Head of caudate nucleus (tissue), 42 donors: ENCODE measurements at places on chromosomes 12 and 14.

GRCh38 chr12:19546611-19547162 lies 107.4 kb downstream of the AEBP2 start:
- DNase-seq: peak; percentile 30

GRCh38 chr12:113485330-113485729 lies 13.7 kb upstream of the LHX5 start:
- DNase-seq: no peak

- DNase-seq: no peak
Measured at GRCh38 chr12:92615703-92616102, 87.1 kb upstream of the PLEKHG7 start.

GRCh38 chr14:72545411-72546311 lies 348.2 kb downstream of the DPF3 start:
- DNase-seq: no peak

GRCh38 chr14:54259821-54260220 lies 137.0 kb upstream of the CDKN3 start:
- DNase-seq: no peak

DNA sequence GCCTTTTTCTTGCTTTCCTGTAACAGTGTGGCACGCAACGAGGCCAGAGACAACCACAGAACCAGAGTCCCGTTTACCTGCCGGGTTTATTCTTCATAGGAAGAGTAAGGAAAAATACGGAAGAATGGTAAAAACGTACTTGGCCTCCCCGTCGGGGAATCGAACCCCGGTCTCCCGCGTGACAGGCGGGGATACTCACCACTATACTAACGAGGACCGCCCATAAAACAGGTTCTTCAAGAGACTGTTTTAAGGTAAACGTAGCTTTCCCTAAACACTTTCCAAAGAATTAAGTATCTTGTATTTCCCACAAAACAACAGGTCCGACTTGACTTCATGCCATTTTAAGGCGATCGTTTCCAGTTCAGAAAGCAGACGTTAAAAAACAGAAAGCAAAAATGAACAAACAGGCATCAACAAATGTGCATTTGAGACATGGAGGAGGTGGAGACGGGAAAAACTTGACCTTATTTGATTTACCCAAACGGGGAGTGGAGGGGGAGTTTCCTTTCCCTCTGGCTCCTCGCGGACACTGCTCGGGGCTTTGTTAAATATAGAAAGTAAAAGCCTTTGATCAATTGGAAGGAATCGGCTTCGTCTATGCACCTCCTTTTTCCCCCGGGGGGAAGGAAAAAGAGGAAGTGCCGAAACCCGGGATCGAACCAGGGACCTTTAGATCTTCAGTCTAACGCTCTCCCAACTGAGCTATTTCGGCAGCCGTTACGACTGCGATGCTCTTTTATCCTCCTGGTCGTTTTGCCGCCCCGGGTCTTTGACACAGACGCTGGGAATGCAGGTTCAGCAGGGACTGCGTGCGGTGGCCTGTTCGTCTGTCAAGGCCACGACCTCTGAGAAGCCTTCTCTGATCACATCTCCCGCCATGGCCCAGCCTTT lies 13.0 kb upstream of the UBC start:
- DNase-seq: peak; percentile 88

DNA sequence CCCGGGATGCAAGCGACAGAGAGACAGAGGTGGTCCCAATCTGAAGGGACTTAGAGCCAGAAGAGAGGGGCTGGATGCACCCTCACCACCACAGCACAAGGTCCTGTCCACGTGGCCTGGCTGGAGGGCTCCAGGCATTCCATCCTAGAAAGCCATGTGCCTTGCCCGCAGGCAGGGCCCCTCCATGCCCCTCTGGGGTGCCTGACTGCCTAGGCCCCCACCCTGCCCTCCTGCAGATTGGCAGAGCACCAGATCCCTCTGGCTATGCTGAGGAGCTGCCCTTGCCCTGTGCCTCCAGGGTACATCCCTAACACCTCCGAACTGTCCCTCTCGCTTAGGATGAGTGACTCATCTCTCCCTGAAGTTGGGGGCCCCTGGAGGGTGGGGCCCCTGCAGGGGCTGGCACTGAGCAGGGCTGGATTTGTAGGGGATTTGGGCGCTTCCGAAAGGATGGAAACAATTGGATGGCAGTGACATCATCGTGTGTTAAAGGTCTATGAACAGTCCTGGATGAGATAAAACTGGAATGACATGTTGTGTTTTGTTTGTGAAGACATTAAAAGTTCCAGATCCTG lies 50.9 kb downstream of the CHGA start:
- DNase-seq: no peak

GRCh38 chr12:113306382-113306781 lies 28.5 kb downstream of the SLC8B1 start:
- no peak for DNase-seq

DNA sequence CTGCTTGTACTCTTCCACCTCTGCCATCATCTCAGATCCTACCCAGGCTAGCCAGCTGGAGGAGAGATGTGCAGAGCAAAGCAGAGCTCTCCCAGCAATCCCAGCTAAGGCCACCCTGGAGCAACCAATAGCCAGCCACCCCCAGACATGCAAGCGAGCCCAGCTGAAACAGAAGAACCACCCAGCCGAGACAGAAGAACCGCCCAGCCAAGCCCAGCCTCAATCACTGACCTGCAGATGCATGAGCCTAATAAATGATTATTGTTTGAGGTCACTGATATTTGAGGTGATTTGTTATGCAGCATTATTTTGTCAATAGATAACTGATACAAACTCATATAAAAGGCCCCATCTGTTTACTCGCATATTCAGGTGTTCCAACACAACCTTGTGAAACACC lies 106.3 kb downstream of the SCARB1 start:
- no peak for DNase-seq

GRCh38 chr14:29927376-29928116 lies at the start of gene PRKD1:
Gene PRKD1 (minus strand): TSS chr14:29927847.
- peak; percentile 75 for DNase-seq

- DNase-seq: no peak
Measured at GRCh38 chr12:38646146-38646545, 259.2 kb downstream of the CPNE8 start.

DNA sequence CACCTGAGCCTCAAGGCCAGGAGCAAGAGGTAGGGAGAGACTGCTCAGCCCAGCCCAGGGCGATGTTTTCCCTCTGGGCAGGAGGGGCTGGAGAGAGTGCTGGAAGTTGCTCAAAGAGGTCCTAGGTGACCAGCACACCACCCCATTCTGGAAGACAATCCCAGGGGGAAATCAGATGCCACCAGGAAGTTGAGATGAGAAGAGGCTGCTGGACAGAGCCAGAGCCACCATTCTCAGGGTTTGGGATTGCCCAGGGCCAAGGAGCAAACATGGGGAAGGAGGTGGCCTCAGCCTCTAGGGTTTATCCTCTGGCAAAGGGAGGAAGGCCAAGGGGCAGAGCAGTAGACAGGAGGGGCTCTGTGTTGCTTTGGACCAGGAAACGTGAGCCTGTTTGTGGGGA lies 11.6 kb downstream of the CCDC85C start:
- no peak for DNase-seq

DNA sequence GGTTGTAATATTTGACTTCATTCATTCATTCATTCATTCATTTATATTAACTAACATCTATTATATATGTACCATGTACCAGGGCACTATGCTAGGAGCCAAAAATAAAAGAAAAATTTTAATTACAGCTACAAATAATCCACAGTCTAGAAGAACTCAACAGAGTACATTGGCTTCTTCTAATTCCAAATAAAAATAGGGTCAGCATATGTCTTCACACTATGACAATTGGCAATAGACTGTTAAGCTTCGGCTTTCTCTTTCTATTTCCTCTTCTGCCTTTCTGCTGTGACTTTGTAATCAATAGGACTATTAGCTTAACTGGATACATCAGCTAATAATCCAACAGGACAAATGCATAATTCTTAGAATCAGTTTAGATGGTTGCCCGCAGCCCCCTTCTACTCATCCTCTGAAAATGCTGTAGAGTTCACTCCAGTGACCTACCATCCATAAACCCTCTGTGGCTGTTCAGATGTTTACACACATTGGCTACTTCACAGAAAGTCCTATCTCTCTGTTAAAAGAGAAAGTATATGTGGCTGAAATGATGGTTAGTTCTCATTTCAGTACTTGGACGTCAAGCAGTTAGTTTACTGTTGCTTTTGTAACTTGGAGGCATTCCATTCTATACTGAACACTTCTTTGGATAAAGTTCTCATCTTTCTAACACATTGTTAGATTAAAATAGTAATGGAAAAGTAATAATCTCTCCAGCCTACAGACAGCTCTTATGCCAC lies 445.5 kb upstream of the GARIN6 start:
- no peak for DNase-seq

DNA sequence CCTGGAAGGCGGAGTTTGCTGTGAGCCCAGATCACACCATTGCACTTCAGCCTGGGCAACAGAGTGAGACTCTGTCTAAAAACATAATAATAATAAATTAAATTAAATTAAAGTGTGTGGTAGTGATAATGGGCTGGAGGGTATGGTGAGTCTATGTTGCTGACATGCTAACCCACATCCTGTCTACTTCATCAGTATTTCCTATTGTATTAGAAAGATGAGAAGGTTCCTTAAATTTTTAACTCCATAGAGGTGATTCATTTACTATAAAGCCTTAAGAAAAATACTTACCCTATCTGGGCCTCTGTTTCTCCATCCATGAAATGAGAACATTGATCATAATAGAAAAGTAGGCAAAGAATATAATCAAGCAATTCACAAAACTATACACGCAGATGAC lies 280.5 kb downstream of the FBXL14 start:
- DNase-seq: no peak

GRCh38 chr12:85390266-85390665 lies 110.2 kb downstream of the ALX1 start:
- DNase-seq: no peak

DNA sequence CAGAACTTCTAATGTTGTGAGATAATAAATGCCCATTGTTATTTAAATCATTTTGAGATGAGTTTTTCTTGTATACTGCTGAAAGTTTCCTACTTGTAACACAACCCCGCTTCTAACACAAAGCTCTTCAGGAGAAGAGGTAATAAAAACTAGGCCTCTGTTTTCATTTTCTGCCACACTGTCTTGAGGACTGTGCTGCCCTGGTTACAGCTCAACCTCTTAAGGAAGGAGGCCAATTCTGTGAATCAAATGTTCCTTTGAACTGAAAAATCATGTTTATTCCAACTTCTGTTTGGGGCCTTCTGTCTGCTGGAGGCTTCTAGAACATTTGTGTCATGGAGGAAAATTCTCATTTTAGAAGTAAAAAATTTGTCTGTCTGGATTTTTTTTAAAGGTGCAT lies 100.3 kb downstream of the LRIG3 start:
- no peak for DNase-seq

DNA sequence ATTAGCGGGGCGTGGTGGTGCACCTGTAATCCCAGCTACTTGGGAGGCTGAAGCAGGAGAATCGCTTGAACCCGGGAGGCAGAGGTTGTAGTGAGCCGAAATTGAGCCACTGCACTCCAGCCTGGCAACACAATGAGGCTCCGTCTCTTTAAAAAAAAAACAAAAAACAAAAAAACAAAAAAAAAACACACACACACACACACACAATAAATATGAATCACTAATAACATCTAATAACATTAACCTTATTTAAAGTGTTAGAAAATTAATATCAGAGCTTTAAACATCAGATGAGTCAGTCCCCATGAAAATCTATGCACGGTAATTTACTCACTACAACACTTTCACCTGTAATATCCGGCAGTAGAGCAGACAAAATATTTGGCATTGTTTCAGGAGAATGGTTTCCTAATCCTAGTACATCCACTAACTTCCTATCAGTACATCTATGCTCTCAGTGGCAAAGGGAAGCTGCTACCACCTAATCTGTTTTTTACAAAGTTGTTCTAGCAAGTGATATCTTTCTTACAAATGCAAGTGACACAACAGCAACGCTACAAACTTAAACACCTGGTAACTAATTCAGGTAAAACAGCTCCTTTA lies 36.2 kb downstream of the MED13L start:
- DNase-seq: no peak

DNA sequence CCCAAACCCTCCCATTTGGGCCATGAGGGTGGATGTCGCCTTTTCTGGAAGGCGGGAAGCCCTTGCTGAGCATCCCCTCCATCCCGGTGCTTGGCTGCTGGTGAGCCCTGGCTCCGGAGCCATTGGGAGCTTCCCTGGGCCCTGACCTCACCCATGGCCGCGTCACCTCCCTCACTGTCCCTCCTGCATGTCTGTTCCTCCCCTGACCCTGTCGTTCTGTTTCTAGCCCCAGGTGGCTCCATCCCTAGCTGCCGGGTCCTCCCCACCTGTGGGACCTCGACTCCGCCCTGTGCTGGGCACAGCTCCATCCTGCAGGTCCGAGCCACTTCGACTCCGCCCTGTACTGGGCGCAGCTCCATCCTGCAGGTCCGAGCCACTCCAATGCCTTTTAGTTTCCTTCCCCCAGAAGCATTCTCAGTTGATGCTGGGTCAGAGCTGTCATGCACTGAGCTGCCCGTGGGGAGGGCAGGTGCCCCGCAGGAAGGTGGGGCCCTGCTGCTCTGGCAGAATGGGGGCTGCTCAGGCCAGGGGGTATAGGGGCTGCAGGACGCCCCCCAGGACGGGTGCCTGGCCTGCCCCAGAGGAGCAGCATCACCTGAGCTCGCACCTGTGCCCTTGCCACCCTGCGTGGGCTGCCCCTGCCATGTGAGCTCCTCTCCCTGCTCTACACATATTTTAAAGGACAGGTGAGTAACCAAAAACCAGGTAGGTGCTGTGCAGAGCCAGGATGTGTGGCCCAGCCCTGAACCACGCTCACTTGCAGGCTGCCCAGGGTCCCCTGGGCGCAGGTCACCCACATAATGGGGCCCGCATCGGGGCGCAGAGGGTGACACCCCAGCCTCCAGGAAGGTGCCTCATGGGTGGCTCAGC lies 19.0 kb downstream of the NOC4L start:
- no peak for DNase-seq

DNA sequence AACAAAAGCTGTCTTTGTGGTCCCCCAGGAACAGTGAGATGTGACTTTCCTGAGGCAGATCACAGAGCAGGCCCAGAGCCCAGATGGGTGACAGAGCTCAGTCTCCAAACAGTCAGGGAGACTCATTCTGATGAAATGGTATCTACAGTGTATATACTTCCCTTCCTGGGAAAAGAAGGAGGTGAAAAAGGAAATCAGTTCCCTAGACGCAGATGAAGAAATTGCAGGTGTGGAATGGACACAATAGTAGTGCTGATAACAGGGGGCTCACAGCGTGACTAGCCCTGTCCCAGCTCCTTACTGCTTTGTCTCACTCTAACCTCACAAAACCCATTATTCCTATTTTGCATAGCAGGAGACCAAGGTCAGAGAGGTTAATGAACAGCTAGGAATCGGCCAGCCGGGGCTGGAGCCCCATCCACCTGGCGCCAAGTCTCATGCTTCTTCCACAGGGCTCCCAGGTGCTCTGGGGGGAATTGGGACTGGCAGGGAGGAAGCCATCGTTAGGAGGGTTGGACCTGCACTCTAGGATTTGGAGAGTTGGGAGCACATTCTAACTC lies 11.9 kb downstream of the KCNH3 start:
- DNase-seq: no peak

DNA sequence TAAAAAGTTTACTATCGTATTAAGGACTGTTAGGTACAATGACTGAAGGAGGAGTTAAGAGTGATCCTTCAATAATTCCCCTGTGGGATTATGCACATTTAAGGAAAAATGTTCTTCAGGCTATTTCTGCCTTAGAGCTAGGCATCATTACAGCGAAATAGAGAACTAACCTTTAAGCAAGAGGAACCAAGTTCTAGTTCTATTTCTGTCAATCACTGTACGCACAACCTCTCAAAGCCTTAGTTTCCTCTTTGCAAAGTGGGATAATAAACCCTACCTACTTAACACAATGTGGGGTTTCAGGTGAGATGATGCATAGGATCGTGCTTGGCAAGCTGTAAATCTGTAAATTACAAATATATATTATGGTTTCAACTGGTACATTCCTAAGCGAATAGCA lies 15.4 kb downstream of the NTF3 start:
- no peak for DNase-seq

GRCh38 chr12:127083008-127083949 lies 1183.7 kb upstream of the TMEM132C start:
- no peak for DNase-seq
